ENCODE measurements at places on chromosomes 3 and 15. TPM values are rescaled to one million over a fixed set of nuclear protein-coding genes. Genes with fewer than 3 reads are reported as not detected.

ZPLD1 gene
- polyA plus RNA-seq, result not detected

FSD2 gene
- 0.08 TPM for polyA plus RNA-seq

NPAP1 gene
- polyA plus RNA-seq, result not detected

GASK1A gene
- polyA plus RNA-seq, result 1.5 TPM

TIMP4 gene
- 22.2 TPM for polyA plus RNA-seq

GATM gene
- polyA plus RNA-seq, result 2.5 TPM

CAND2 gene
- polyA plus RNA-seq, result 1.6 TPM

USF3 gene
- polyA plus RNA-seq, result 5.2 TPM

CSPG5 gene
- polyA plus RNA-seq, result 11.2 TPM

KATNBL1 gene
- polyA plus RNA-seq, result 33.6 TPM

METTL6 gene
- polyA plus RNA-seq, result 14.0 TPM

DAZL gene
- not detected for polyA plus RNA-seq

Measured in lung (tissue), 17 donors.